Activated T-helper 17 cell treated with anti-CD3 and anti-CD28 coated beads, Interleukin-2, amount 50 U/mL, for 72 hours (primary cell): ENCODE measurements at places on chromosomes 4 and X. TPM values are rescaled to one million over a fixed set of nuclear protein-coding genes. Genes with fewer than 3 reads are reported as not detected.

- no peak overlapping the region for H3K4me3 ChIP-seq
- no peak overlapping the region for H3K27ac ChIP-seq
- H3K36me3 ChIP-seq = no peaks in the 10 kb centered on the region
- peaks cover 3% of the 10 kb centered on the region for H3K27me3 ChIP-seq
Measured at GRCh38 chr4:163591614-163592020, 97.1 kb downstream of the TMA16 start.

- peaks cover 24% of the 10 kb centered on the region for H3K27me3 ChIP-seq
- no peaks in the 10 kb centered on the region for H3K4me1 ChIP-seq
- H3K27ac ChIP-seq = no peak overlapping the region
- no peaks in the 10 kb centered on the region for H3K36me3 ChIP-seq
- no peak overlapping the region for H3K4me3 ChIP-seq
Measured at GRCh38 chr4:54439831-54440243, 210.7 kb downstream of the PDGFRA start.

DNA sequence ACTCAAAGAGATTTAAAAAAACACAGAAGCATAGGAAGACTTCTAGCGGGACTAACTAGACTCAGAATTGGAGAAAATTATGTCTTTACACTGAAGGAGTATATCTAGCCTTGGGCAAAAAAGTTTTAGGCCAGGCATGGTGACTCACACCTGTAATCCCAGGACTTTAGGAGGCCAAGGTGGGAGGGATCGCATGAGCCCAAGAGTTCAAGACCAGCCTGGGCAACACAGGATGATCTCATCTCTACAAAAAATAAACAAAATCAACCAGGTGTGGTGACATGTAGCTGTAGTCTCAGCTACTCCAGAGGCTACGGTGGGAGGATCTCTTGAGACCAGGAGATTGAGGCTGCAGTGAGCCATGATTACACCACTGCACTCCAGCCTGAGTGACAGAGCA lies 99.5 kb downstream of the NEUROG2 start:
- H3K36me3 ChIP-seq = peaks cover 39% of the 10 kb centered on the region
- no peak overlapping the region for H3K4me3 ChIP-seq
- H3K27ac ChIP-seq = no peak overlapping the region
- no peak for ATAC-seq
- no peaks in the 10 kb centered on the region for H3K4me1 ChIP-seq
- H3K27me3 ChIP-seq = no peaks in the 10 kb centered on the region

PRR32 gene
- not detected for total RNA-seq

DNA sequence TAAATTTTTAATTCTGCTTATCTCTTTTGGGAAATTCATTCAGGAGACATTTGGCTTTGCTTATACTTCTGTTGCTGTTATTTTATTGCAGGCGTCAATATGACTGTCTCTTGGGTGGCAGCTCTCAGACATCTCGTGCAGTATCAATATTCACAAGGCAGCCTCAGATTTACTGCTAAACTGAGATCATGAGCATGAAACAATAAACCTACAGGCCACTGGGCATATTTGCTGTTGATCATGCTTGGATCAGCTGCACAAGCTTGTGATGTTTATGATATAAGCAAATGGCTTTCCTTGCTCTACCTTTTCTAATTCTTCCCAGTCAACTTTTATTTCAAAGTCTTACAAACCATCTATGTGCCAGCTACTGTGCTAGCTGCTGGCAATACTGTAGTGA lies 39.2 kb downstream of the TSPAN5 start:
- no peak overlapping the region for H3K4me3 ChIP-seq
- no peak for ATAC-seq
- H3K27me3 ChIP-seq = no peaks in the 10 kb centered on the region
- peaks cover 26% of the 10 kb centered on the region for H3K4me1 ChIP-seq

DNA sequence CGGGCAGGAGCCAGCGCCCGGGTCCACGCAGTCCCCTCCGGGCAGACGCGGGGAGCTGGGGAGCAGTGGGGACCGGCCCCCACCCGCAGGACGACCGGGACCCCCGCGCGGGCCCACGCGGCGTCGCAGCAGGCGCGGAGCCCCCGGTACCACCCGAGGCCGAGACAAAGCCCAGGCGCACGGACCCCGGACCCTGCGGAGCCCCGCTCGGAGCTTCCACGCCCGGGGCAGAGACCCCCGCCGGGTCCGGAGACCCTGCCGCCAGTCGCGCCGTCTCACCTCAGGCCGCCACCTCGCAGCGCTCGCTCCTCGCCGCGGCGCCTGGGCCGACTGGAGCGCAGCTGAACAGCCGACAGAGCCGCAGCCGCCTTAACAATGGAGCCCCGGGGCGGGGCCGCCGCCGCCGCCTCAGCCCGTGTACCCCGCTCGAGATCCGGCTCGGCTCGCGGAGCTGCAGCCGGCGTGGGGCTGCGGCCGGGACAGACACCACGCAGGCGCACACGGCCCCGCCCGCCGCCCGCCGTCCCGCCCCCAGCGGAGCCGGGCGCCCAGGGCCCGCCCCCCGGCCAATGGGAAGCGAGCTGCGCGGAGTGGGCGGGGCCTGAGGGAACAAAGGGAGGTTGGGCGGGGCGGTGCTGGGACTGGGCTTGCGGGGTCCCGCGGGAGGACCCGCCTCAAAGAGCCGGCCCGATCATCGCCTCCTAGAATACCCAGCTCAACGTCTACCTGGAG lies at the start of gene AFAP1:
TSS of gene AFAP1 (minus strand) at position 485 of the 732 bp plus-strand sequence. CDS start 67,783 bp downstream, outside the sequence.
- H3K27me3 ChIP-seq = no peaks in the 10 kb centered on the region
- H3K4me3 ChIP-seq = peak within 1 kb of the TSS; percentile 85
- ATAC-seq = peak; percentile 98
- peaks cover 15% of the 10 kb centered on the region for H3K4me1 ChIP-seq
- H3K36me3 ChIP-seq = peaks cover 13% of the 10 kb centered on the region
- H3K27ac ChIP-seq = no peak within 1 kb of the TSS

- no peak overlapping the region for H3K4me3 ChIP-seq
- no peaks in the 10 kb centered on the region for H3K36me3 ChIP-seq
- no peak overlapping the region for H3K27ac ChIP-seq
- H3K27me3 ChIP-seq = no peaks in the 10 kb centered on the region
- no peak for ATAC-seq
- H3K4me1 ChIP-seq = no peaks in the 10 kb centered on the region
Measured at GRCh38 chr4:92236877-92237276, 66.9 kb upstream of the GRID2 start.

- no peak for ATAC-seq
- no peaks in the 10 kb centered on the region for H3K36me3 ChIP-seq
- H3K27ac ChIP-seq = no peak overlapping the region
Measured at GRCh38 chrX:110853610-110854009, 58.0 kb upstream of the CHRDL1 start.

GRCh38 chr4:154010371-154010770 lies 221.5 kb upstream of the SFRP2 start:
- no peaks in the 10 kb centered on the region for H3K36me3 ChIP-seq
- H3K27ac ChIP-seq = no peak overlapping the region
- no peaks in the 10 kb centered on the region for H3K27me3 ChIP-seq

- no peak overlapping the region for H3K4me3 ChIP-seq
- H3K27me3 ChIP-seq = no peaks in the 10 kb centered on the region
- no peak overlapping the region for H3K27ac ChIP-seq
- no peak for ATAC-seq
- peaks cover 87% of the 10 kb centered on the region for H3K36me3 ChIP-seq
Measured at GRCh38 chrX:65073233-65073632, 97.0 kb upstream of the ZC4H2 start.

GRCh38 chrX:71577682-71578081 lies 555 bp upstream of the GCNA start:
- no peaks in the 10 kb centered on the region for H3K4me1 ChIP-seq
- H3K4me3 ChIP-seq = no peak overlapping the region
- H3K27me3 ChIP-seq = no peaks in the 10 kb centered on the region

- H3K36me3 ChIP-seq = no peaks in the 10 kb centered on the region
- H3K4me3 ChIP-seq = no peak overlapping the region
- no peaks in the 10 kb centered on the region for H3K27me3 ChIP-seq
- ATAC-seq = no peak
Measured at GRCh38 chr4:173802662-173803022, 272.6 kb upstream of the HAND2 start.

CXCL3 gene
- not detected for total RNA-seq

GRCh38 chr4:6338951-6339817 lies 69.5 kb downstream of the WFS1 start:
- H3K4me3 ChIP-seq = peak overlapping the region; percentile 63
- peaks cover 21% of the 10 kb centered on the region for H3K4me1 ChIP-seq
- no peak overlapping the region for H3K27ac ChIP-seq
- no peak for ATAC-seq
- H3K27me3 ChIP-seq = peaks cover 18% of the 10 kb centered on the region

- peak overlapping the region; percentile 93 for H3K27ac ChIP-seq
- H3K4me3 ChIP-seq = peak overlapping the region; percentile 86
- peak; percentile 70 for ATAC-seq
- peaks cover 42% of the 10 kb centered on the region for H3K4me1 ChIP-seq
- H3K27me3 ChIP-seq = no peaks in the 10 kb centered on the region
Measured at GRCh38 chrX:118528071-118528737, 32.6 kb downstream of the DOCK11 start.

HMX1 gene
- total RNA-seq = not detected

F8A3 gene
- total RNA-seq = 13.6 TPM

GRCh38 chr4:83947125-83947829 lies 411.4 kb downstream of the GPAT3 start:
- no peak overlapping the region for H3K27ac ChIP-seq
- no peaks in the 10 kb centered on the region for H3K27me3 ChIP-seq
- ATAC-seq = no peak

DNA sequence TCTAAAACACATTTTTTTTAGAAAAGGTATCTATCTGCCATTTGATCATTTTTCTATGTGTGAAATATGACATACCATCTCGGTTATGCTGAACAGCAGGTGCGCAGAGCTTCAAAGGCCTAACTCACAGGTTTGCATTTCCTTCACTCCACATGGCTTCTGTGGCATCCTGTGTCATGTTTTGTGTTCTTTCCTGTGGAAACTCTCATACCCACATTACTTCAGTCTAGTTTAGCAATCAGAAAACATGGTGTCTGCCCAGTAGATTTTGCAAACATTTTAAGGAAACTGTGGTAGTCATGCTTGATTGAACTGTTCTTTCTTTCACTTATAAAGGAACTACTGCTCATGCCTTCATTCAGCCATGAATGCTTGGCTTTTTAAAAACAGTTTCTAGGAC lies 11.3 kb upstream of the ARAP2 start:
- peak overlapping the region; percentile 83 for H3K4me3 ChIP-seq
- H3K27me3 ChIP-seq = no peaks in the 10 kb centered on the region
- peak overlapping the region; percentile 55 for H3K27ac ChIP-seq
- peaks cover 24% of the 10 kb centered on the region for H3K4me1 ChIP-seq
- H3K36me3 ChIP-seq = no peaks in the 10 kb centered on the region
- ATAC-seq = peak; percentile 88

OPHN1 gene
- total RNA-seq = 0.95 TPM

FRAS1 gene
- total RNA-seq = not detected

- no peak overlapping the region for H3K27ac ChIP-seq
- H3K4me1 ChIP-seq = no peaks in the 10 kb centered on the region
- no peak for ATAC-seq
- H3K4me3 ChIP-seq = no peak overlapping the region
- no peaks in the 10 kb centered on the region for H3K36me3 ChIP-seq
Measured at GRCh38 chr4:105343146-105343931, 130.5 kb downstream of the PPA2 start.

GPR50 gene
- not detected for total RNA-seq

MMGT1 gene
- total RNA-seq = 14.6 TPM

- peak overlapping the region; percentile 99 for H3K27ac ChIP-seq
- ATAC-seq = peak; percentile 50
- H3K4me1 ChIP-seq = peaks cover 4% of the 10 kb centered on the region
- peaks cover 33% of the 10 kb centered on the region for H3K36me3 ChIP-seq
- H3K4me3 ChIP-seq = peak overlapping the region; percentile 93
Measured at GRCh38 chrX:40174001-40174853, 76.5 kb upstream of the BCOR start.

- H3K27ac ChIP-seq = no peak overlapping the region
- H3K27me3 ChIP-seq = no peaks in the 10 kb centered on the region
- peak overlapping the region; percentile 9 for H3K4me3 ChIP-seq
- peaks cover 29% of the 10 kb centered on the region for H3K36me3 ChIP-seq
- H3K4me1 ChIP-seq = peaks cover 20% of the 10 kb centered on the region
Measured at GRCh38 chr4:475962-476361, 23.0 kb downstream of the ZNF721 start.

DNA sequence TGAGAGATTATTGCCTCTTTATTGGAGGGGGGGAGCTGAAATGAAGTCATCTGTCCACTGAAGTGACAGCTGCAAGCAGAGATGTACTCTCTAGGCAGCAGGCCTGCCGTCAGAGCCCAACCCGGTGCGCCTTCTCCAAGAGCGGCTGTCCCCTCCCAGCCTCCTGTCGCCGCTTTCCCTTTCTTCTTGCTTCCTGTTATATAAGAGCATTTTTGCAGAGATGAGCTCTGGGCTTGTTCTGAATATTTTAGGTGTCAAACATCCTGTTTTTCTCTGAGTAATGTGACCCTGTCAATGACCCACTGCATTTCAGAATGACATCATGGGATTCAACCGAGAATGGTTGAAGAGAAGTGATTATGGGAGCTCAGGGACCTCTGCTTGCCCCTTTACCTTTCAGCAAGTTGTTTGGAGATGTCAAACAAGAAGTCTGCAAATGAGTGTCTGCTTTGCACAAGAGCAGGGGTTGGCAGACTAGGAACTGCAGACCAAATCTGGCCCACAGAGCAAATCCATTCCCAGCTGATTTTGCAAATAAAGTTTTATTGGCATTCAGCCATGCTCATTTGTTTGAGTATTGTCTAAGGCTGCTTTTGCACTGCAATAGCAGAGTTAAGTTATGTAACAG lies 79.9 kb downstream of the SLC9A6 start:
- peak overlapping the region; percentile 63 for H3K27ac ChIP-seq
- no peaks in the 10 kb centered on the region for H3K36me3 ChIP-seq
- peak overlapping the region; percentile 52 for H3K4me3 ChIP-seq
- peak; percentile 69 for ATAC-seq
- H3K4me1 ChIP-seq = no peaks in the 10 kb centered on the region

ADAM29 gene
- total RNA-seq = not detected

- no peaks in the 10 kb centered on the region for H3K36me3 ChIP-seq
- H3K4me3 ChIP-seq = no peak overlapping the region
- ATAC-seq = no peak
Measured at GRCh38 chr4:142909908-142910307, 63.8 kb upstream of the INPP4B start.

PPP3CA gene
- 20.5 TPM for total RNA-seq

- H3K36me3 ChIP-seq = no peaks in the 10 kb centered on the region
- H3K27ac ChIP-seq = no peak overlapping the region
- ATAC-seq = no peak
- no peak overlapping the region for H3K4me3 ChIP-seq
Measured at GRCh38 chrX:10190367-10190766, 33.6 kb downstream of the CLCN4 start.

DNA sequence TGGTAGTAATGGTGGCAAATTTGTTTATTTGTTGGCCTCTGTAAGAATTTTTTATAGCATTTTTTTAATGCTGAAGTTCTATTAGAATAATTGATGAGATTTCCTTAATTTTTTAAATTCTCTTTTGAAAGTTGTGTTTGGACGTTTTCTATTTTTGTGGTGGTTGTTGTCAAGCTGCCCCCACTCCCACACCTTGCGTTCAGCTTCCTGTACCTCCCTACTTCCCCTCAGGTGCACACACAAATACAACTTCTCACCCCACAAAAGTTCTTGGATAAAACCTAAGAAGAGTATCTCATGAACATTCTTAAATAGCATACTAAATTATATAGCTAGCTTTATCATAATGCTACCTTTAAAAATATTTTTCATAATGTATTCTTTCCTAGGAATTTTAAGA lies 38.7 kb downstream of the EXOC1 start:
- H3K4me1 ChIP-seq = no peaks in the 10 kb centered on the region
- no peak for ATAC-seq
- peaks cover 84% of the 10 kb centered on the region for H3K36me3 ChIP-seq
- no peaks in the 10 kb centered on the region for H3K27me3 ChIP-seq

SOX3 gene
- total RNA-seq = not detected

CXorf65 gene
- total RNA-seq = 36.4 TPM

GRCh38 chr4:124152132-124152531 lies 560.4 kb downstream of the ANKRD50 start:
- ATAC-seq = no peak
- no peaks in the 10 kb centered on the region for H3K27me3 ChIP-seq
- H3K36me3 ChIP-seq = no peaks in the 10 kb centered on the region
- no peaks in the 10 kb centered on the region for H3K4me1 ChIP-seq
